ENCODE measurements at places on chromosomes 16 and 17.

DNA sequence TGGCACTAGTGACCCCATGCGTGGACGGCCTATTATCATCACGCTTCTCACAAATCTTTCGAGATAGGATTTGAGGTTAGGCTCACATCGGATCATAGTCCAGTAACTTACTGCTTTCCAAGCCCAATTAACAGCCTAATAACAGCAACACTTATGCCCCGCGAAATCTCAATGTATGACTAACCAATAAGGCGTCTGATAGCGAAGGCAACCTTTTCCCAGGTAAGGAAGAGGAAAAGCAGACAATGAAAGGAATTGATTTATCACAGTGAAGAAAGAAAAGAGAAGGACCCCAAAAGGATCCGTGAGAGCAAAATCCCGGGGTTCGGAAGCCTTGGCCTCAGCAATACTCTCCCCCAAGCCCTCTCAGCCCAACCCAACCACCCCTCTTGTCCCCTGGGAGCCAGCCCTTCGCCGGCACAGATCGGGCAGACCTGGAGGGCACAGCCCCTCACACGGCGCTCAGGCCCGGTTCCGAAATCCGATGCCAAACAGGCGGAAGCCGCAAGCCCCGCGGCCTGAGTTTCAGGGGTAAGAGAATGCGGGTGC is 534 bp downstream of the GPATCH8 start:
- peak; percentile 24 for DNase-seq

- peak; percentile 50 for DNase-seq
These were observed 184.8 kb upstream of the GSE1 start for GRCh38 chr16:85428168-85428898.

DNA sequence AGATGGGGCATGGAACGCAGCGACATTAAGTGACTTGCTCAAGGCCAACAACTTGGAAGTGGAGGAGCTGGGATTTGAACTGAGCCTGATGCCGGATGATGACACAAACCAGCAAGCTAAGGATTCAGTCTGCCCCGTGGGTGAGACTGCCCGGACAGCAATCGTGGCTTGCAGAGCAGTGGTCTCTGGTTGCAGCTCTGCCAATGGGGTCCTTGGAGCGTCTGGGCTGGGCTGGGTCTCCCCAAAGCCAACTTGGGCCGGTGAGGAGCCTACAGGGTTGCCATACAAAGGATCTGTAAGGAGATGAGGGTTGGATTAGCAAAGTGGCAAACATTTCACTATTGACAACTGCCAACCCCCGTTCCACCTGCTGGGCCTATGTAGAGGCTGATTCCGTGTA is 2.6 kb upstream of the CRISPLD2 start:
- DNase-seq, result no peak

GRCh38 chr17:6507535-6507934 is 48.8 kb downstream of the PITPNM3 start:
- DNase-seq, result no peak

DNA sequence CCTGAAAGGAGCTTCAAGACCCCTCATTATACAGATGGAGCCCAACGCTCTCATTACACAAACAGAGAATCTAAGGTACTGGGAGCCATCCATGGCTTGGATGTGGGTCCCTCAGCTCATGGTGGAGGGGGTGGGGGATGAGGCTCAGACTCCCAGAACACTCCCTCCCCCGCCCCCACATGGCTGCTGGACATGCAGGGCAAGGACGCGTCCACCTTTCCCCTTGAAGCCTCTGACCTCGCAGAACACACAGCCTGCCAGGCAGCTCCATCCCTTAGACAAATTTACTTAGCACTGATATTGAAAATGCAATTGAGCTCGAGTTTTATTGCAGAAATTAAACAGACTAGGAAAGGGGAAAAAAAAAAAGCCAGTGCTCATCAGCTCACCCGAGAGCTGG is 203.9 kb downstream of the ZNF423 start:
- no peak for DNase-seq

- no peak for DNase-seq
These were observed 39.7 kb downstream of the XYLT1 start for GRCh38 chr16:17431012-17431411.

DNA sequence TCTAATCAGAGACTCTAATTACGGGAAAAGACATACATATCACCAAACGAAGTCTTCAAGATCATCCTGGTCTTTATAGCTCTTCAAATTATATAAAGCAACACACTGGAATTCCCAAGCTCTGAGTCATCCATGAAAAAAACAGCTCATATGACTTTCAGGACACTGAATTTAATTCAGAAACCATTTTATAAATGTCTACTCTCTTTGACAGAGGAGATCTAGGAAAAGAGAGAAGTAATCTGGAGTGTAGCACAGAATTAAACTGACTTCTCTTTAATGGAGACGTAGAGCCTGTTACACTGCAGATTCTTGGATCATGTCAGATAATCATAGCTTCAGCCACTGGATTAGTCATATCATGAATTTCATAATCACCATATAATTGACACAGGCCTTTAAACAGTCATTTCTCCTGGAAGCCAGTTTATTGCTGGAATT is 86.8 kb upstream of the WSB1 start:
- no peak for DNase-seq

GRCh38 chr17:50190293-50190602 is 11.2 kb downstream of the COL1A1 start:
- DNase-seq, result no peak

DNA sequence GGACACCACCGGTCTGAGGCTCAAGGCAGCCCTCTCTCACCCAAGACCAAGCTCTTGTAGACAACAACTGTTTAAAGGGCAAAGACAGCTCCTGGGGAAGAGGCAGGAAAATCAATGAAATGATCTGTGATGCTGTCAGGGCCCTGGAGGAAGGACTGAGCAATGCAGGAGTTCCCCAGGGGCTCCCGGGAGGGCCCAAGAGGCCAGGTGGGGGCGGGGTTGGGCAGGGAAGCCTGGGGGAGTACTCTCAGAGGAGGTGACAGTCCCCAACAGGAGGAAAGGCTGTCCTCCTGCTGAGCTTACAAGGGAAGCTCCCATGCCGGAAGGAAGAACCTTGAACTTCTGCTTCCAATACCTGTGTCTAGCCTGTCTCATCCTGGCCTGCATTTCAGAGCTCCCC is 8.3 kb upstream of the NOS2 start:
- no peak for DNase-seq

GRCh38 chr17:27818401-27819105 is 18.2 kb upstream of the NOS2 start:
- DNase-seq, result no peak

- DNase-seq, result no peak
These were observed 26.0 kb upstream of the ERN1 start for GRCh38 chr17:64155751-64156544.

DNA sequence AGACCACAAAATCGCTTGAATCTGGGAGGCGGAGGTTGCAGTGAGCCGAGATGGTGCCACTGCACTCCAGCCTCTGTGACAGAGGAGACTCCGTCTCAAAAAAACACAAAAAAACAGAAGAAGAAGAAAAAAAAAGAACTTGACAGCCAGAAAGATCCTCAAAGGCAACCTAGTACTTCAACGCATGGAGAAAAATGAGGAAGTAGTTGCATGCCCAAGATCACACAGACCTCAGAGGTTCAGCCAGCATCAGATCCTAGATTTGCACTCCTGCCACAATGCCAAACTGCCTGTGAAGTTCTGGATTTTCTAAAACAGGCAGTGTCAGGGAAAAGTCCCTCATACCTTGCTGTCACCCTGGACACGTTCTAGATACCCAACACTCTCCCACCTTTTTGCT is 1.5 kb downstream of the ATPAF2 start:
- no peak for DNase-seq

DNA sequence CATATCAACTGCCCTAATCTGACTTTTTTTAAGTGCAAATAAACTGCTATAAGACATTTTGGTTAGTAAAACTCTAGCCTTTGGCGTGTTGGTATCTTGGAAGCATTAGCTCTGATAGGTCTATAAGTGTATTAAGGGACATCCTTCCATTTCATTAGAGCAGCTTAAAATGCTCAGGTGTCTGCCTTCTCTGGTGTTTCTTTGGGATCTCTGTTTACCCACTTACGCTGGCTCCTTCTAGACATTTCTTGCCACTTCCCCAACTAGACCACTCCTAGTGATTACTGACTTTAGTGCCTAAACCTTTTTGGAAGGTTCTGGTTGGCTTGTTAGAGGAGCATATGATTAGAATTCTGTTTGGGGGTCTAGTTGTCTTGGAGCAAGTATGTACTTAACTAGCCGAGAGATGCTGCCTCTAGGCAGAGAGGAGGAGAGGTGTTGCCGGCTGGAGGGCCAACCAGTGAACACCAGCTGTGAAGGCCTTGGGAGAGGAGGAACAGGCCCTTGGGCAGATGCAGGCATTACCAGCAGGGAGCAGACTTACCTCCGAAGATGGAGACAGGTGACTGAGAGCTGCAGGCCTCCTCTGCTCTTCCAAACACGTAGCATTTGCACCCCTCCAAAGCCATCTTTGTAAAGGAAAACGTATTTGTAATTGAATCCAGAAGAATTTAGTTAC is 15.2 kb upstream of the CLEC18C start:
- peak; percentile 8 for DNase-seq

- no peak for DNase-seq
These were observed 7.8 kb downstream of the FLII start for GRCh38 chr17:18250708-18251107.

- no peak for DNase-seq
These were observed 10.8 kb downstream of the CHD9 start for GRCh38 chr16:53065461-53066061.

GRCh38 chr16:72287649-72288048 is 115.7 kb upstream of the PMFBP1 start:
- no peak for DNase-seq

DNA sequence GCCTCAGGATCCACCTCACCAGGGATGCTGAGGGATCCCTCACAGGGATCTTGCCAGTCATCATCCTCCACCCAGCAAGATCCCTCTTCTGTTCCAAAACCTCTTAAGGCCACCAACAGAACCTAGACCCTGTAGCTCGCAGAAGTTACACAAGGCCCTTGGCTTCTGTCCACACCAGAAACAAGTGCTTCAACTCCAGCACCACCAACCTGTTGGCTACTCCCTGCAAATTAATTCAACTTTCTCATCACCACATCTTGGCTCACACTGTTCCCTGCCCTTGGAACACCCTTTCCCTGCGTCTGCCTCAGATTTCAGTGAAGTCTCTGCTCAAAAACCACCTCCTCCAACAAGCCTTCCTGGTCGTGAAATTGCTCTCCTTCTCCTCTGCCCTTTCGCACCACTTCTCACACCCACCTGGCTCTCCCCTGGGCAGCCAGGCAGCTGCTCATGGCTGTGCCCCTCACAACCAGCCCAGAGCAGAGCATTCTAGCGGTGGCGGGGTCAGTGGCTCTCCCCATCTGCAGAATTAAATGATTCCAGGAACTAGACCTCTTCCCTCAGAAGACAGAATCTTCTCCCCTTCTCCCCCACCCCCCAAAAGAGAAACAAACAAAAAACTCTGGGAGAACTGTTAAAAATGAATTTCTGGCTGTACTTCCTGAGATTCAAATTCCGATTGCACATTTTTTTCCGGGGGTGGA is 1.8 kb downstream of the PLLP start:
- no peak for DNase-seq

DNA sequence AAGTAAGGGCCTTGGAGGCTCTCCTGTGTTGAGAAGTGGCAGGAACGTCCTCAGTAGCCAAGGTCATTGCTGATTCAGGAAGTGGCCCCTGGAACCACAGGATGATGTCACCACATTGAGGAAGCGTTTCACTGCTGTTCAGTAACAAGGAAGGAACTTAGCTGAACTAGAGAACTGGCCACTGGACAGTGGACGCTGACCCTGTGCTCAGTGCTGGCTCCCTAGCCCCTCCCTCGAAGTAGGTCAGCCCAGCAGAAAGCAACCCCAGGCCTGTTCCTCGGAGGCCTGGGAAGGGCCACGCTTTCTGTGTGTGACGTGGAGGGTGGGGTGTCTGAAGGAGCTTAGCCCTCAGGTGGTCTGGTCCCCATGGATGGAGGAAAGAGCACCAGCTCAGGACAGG is 58.3 kb downstream of the B9D1 start:
- no peak for DNase-seq

DNA sequence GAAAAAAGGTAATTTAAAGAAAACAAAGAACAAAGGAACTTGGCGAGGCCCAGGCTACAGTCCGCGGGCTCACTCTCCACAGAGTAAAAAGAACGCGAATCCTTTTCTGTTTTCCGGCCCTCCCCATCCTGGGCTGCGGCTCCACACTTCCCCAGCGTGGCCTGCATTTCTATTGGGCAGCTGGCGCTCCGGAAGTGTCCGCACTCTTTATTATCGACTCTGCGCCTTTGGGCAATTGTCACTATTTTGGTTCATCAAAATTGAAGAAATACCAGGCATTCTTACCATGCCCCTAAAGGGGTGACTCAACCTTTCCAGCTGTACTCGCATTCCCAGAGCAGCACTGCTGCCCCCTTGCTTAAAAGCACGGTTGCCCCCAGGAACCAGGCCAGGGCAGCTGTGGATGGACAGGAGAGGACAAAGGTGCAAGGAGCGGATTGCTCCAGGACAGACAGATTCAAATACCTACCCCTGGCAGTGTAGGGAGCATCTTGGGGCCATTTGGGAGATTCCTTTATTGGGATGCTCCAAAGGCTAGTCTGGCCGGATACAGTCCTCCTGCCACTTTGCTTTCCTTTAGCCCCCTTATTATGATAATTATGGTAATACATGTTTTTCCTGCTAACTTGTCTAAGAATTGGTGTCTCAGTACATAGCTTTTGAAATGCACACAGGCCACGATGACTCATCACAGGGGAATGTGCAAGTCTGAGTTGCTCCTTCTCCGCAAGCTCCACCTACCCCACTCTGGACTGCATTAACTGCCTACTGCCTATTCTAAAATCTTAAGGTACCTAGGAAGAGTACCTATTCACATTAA is 985 bp upstream of the SLFN12 start:
- peak; percentile 26 for DNase-seq

DNA sequence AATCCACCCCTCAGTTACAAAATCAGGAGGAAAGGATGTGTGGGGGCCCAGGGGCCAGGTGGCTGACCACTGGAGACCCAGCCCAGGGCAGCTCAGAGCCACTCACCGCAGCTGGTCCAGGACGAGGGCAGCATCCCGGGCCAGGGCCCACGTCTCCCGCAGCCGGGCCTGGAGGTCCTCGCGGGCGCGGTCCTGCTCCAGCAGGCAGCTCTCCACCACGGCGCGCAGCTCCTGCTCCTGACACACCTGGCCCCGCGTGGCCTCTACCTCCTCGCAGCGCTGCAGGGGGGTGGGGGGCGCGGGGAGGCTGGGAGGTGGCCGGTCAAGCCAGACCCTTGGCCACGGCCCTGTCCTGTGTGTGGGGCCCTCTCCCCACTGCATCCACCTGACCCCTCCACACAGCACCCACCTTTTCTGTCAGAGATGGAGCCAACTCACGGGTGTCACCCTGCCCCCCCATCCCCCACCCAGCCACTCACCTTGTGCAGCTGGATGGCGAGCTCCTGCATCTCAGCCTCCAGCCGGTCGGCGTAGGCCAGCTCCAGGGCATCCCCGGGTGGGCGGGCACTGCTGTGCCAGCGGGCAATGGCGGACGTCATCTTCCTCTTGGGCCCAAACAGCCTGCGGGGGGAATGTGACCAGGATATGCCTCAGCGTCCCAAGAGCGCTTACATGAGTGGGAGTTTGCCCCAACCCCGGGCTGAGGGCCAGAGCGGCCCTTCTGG is 5.1 kb downstream of the NUDT16L1 start:
- no peak for DNase-seq

All from HEK293T (cell line).